Lung (tissue), 17 donors: ENCODE measurements at places on chromosomes 2 and 18. TPM values are rescaled to one million over a fixed set of nuclear protein-coding genes. Genes with fewer than 3 reads are reported as not detected.

The ALK gene
- total RNA-seq: 0.25 TPM

The PLCD4 gene
- total RNA-seq: 4.7 TPM

The TANK gene
- total RNA-seq: 57.7 TPM

The EML6 gene
- total RNA-seq: 2.8 TPM

The SIX3 gene
- total RNA-seq: 0.06 TPM

The MC2R gene
- total RNA-seq: 0.06 TPM

The VWA3B gene
- total RNA-seq: 17.8 TPM

The GPR148 gene
- total RNA-seq: not detected

The TMEM87B gene
- 26.4 TPM for total RNA-seq

The KCNIP3 gene
- 2.4 TPM for total RNA-seq

The ERICH2 gene
- 5.6 TPM for total RNA-seq

The FNDC4 gene
- 6.9 TPM for total RNA-seq

The UPP2 gene
- not detected for total RNA-seq

The IL1RL2 gene
- total RNA-seq: 0.63 TPM

The DSG1 gene
- not detected for total RNA-seq

The SERPINB12 gene
- total RNA-seq: not detected

The ANKRD30BL gene
- total RNA-seq: 3.8 TPM

The FAM228A gene
- total RNA-seq: 0.80 TPM

The PDK1 gene
- 12.1 TPM for total RNA-seq

The FBXO36 gene
- total RNA-seq: 9.3 TPM

The SF3B6 gene
- 56.1 TPM for total RNA-seq

The CREG2 gene
- total RNA-seq: 0.67 TPM

The EDAR gene
- not detected for total RNA-seq

The CNGA3 gene
- 0.40 TPM for total RNA-seq

The TFCP2L1 gene
- total RNA-seq: 36.1 TPM

The MEIS1 gene
- 158 TPM for total RNA-seq

The KCNG2 gene
- 1.7 TPM for total RNA-seq

The C18orf32 gene
- total RNA-seq: 50.9 TPM

The IL18RAP gene
- total RNA-seq: 10.9 TPM

The TMEFF2 gene
- total RNA-seq: not detected

The CRACDL gene
- total RNA-seq: 28.3 TPM

The OR6B2 gene
- not detected for total RNA-seq

The MPP4 gene
- not detected for total RNA-seq

The GAREM2 gene
- total RNA-seq: 2.8 TPM

The SMPD4 gene
- total RNA-seq: 27.6 TPM

The FEV gene
- not detected for total RNA-seq
